ENCODE measurements at places on chromosomes 12 and 14.

DNA sequence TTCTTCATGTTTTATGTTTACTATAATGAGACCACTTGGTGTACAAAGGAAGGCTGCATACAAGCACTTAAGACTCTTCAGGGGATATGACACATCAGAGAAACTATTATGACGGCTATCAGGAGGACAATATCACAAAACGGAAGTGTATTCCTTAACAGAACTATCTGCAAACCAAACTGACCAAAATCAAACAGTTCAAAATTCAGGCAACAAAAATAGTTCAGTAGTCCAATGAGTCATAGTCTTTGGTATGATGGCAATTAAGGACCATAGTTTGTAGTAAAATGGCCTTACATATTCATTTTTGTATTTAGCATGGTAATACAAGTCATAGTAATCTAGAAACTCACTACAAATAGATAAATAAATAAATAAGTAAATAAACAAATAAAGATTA lies 1638.7 kb upstream of the SEL1L start:
- no peak for DNase-seq

GRCh38 chr12:54368025-54368708 lies 3.9 kb upstream of the GPR84 start:
- no peak for DNase-seq

- no peak for DNase-seq
These were observed 19.1 kb upstream of the VASH1 start for GRCh38 chr14:76742185-76742584.

DNA sequence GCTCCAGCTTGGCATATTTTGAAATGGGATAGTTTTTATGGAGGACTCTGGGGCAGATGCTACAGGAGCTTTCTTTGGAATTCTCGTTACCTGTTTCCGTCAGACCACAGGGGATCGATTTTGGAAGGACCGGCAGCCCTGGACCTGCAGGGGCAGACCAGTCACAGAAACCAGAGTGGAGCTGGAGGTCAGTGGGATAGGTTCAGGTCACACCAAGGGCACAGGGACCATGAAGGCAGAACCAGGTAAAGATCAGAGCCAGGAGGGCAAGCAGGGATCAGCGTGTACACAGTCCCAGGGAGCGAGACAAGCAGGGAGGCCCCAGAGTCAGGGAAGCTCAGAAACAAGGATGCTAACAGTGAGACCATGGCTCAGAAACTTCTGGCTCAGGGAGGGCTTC lies 45.5 kb downstream of the TSPAN11 start:
- DNase-seq, result no peak

Measured in NCI-H510A (cell line).